IPS DF 6.9 (cell line): ENCODE measurements at places on chromosomes 6 and 20.

- no peak for DNase-seq
These were observed 148.6 kb downstream of the DHX35 start for GRCh38 chr20:39110819-39111136.

- DNase-seq: no peak
These were observed 48.9 kb downstream of the DCBLD1 start for GRCh38 chr6:117531346-117531745.

DNA sequence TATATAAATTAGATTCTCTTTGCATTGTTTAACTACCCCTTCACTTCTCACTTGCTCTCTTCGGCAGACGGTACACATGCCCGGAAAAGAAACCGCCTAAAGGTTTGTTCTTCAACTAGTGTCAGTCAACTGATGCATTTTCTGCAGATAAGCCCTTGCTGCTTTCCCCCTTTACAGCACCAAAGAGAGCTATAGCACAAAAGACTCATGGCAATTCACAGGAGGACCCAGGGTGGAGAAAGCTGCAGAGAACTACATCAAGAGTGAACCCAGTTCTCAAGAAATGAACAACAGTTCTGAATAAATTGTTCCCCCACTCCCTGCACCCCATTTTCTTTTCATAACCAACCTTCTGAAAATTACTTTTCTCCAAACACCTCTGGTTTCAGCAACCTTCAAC, 8.9 kb downstream of the CD164 start:
- DNase-seq: no peak

DNA sequence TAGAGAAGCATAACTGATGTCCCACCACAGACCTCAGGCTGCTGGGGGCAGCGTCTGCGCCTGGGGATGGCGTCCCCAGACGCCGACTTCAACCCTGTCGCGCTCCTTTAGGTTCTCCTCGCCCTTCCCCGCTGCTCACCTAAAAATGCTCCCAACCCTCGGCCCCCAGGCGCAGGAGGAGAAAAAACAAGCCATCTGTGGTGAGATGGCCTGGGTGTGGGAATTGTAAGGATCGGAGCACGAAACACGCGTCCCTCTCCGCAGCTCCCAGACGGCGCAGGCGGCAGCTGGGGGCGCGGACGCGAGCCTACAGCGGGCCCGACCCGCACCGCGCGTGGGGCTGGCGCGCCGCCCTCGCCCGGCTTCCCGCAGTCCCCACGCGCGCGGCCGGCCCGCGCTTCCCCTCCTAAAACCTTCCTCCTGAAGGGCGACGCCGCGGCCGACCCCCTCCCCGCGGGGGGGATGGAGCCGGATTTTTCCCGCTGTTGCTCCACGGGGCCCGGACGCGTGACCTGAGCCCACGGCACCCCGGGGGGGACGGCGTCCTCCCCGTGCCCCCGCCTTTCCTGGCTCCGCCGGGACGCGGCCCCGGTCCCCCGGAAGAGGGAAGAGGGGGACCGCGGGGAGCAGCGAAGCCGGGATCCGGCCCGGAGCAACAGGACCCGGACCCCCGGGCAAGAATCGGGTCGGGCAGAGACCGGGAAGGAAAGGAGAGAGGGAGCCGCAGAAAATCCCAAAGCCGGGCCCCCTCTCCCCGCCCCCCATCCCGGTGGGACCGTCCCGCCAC, 611 bp downstream of the EPB41L2 start:
- DNase-seq: no peak

GRCh38 chr20:40815156-40816038, 126.4 kb upstream of the MAFB start:
- DNase-seq: no peak

DNA sequence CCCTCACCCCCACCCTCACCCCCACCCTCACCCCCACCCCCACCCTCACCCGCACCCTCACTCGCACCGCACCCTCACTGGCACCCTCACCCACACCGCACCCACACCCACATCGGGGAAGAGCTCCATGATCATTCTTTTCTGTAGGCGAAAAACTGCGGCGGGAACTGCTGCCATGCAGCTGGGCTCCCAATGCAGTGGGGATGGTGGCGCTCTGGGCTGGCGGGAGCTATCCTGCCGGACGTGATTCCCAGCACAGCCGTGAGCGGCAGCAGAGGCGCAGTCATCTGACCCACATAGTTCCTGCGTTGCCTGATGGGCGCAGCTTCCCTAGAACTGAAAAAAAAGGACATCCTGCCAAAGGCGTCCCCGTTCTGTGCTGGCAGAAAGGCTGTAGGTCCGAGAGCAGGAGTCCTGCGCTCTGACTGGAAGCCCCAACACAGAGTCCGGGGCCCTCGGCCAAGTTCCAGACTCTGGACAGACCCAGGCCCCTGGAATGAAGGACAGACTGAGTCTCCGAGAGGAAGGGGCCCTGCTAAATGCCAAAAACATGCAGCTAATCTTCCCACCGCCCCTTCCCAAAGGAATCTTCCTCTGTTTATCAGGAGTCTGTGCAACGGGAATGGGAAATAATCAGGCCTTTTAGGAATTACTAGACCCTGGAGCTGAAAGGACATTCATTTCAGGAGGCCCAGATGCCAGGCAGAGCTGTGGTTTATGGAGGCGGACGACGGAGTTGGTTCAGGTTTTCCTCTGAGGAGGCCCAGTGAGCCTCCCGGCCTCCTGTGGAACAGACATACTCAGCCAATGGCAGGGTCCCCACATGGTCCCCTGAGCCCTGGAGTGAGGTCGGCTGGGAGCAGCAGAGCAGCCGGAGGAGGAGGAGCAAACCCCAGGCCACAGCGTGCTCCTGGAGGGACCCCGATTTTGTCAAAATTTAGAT, 14.1 kb upstream of the TCFL5 start:
- no peak for DNase-seq

DNA sequence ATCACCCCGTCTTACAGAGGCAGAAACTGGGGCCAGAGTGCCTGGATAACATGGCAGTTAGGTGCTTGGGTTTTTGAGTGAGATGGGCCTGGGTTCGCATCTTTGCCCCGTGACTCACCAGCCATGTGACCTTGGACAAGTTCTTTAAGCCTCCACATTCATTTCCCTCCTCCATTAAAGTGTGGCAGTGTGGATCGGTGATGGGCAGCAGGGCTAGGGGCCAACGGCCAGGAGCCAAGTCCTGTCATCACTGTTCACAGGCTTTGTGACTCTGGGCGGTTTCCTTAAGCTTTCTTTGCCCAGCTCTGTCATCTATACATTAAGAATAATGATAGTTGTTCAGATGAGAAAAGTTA, 85.5 kb upstream of the PMEPA1 start:
- DNase-seq: no peak
